Fibroblast of the aortic adventitia (primary cell): ENCODE measurements at places on chromosomes 6 and 20.
A peak's percentile ranks its signal among the peaks of the same experiment; 100 is the strongest.

- DNase-seq, result no peak
These were observed 26.8 kb upstream of the UBE2J1 start for GRCh38 chr6:89379281-89379680.

DNA sequence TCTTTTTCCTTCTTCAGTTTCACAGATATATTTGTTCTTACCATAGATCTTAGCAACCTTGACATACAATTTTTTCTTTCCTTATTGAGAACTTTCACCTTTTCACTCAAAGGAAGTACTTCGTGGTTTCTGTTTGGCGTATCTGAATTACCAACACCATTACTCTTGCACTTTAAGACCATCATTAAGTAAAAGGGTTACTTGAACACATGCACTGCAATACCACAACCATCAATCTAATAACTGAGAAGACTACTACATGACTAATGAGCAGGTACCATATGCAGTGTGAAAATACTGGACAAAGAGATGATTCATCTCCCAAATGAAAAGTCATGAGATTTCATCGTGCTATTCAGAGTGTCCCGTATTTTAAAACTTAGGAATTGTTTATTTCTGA is 21.7 kb upstream of the SENP6 start:
- DNase-seq, result no peak

DNA sequence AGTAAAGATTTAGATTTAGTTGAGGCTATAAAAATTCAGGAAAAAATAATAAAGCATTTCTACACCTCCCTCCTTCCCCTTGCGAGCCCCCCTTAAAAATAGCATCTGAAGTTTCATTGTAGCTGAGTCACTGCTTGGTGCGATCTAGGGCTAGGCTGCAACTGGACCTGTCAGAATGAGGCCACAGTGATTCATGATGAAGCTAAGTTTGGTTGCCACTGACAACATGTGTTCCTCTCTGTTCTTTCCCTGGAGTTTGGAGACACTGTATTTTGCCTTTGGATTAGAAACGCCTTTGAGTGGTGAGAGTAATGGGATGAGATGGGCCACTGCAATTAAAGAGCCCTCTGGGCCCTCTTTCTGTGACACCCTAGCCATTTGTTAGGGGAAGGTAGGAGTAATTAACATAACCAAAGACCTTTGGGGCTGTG is 334.1 kb downstream of the NRN1 start:
- DNase-seq, result peak; percentile 87

DNA sequence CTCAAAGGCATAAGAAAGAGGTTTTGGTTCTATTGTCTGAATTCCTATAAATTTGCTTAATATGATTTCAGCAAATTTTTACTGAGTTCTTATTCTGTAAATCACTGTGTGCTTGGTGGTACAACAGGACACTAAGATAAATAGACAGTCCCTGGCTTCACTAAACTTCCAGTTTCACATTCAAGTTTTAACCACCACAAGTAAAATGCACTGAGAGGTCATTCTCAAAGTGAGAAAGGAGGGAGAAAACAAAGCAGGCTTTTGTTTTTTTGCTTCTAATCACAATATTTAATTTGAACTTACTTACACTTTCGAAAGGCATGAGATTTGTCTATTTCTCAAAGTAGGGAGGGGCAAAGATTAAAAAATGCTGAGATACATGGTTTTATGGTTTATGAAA is 445.7 kb downstream of the CDC5L start:
- no peak for DNase-seq

GRCh38 chr6:150857945-150858308 is 7.6 kb upstream of the MTHFD1L start:
- DNase-seq, result no peak

- no peak for DNase-seq
These were observed 28.6 kb upstream of the MOCS1 start for GRCh38 chr6:39962831-39963230.

GRCh38 chr6:54095723-54096122 is 15.5 kb upstream of the MLIP start:
- no peak for DNase-seq

GRCh38 chr6:1526398-1527072 is 83.2 kb upstream of the FOXC1 start:
- peak; percentile 55 for DNase-seq

GRCh38 chr6:54846857-54847674 is 495 bp downstream of the FAM83B start:
- no peak for DNase-seq

DNA sequence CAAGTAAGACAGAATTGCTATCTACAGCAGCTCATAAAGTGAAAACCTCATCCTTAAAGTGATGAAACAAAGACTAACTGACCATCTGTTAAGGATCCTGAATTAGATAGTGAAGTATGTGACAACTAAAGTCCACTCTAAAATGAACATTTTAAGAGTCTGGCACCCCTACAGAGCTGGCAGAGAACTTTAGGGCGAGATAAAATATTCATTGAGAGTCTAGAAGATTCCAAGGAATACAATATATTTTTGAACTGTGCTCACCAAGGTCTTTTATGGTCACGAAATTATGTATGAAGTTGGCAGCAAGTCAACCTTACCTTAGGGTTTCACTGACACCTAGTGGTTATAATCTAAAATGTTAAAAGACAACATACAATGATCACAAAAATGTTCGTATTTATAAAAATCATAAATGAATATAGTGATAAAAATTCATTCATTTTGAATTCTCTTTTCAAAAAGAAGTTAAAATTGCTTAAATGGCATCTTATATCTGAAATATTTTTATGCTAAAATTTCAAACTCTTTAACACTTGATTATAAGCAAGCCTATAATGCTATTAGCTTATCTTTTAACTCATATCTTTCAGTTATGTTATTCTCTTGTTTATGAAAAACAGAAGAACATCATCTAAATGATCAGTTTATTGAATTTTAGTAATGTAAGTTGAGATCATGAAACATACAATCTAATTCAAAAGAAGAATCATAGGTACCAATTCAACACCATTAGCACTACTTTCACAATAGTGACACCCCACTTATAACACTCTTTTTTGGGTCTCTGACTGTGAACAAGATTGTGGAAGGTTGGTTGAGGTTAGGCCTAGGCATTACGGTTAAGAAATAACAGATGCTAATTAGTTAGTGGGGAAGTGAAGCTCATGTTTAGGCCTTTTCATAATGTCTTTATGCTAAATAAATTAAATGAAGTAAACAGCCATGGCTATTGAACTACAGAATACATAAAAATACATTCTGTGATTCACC is 27.5 kb downstream of the RSPH3 start:
- DNase-seq, result peak; percentile 83

- peak; percentile 52 for DNase-seq
These were observed 43.8 kb downstream of the POPDC3 start for GRCh38 chr6:105135907-105136430.

GRCh38 chr6:132122871-132123270 is 171.7 kb upstream of the CCN2 start:
- no peak for DNase-seq

GRCh38 chr6:6602262-6602661 is 13.7 kb downstream of the LY86 start:
- no peak for DNase-seq

- DNase-seq, result peak; percentile 15
These were observed 20.0 kb upstream of the GFOD1 start for GRCh38 chr6:13507306-13507860.

- DNase-seq, result no peak
These were observed 14.1 kb downstream of the GHRH start for GRCh38 chr20:37247547-37247946.

- DNase-seq, result no peak
These were observed 34.6 kb downstream of the FKBP1C start for GRCh38 chr6:63245909-63246308.

DNA sequence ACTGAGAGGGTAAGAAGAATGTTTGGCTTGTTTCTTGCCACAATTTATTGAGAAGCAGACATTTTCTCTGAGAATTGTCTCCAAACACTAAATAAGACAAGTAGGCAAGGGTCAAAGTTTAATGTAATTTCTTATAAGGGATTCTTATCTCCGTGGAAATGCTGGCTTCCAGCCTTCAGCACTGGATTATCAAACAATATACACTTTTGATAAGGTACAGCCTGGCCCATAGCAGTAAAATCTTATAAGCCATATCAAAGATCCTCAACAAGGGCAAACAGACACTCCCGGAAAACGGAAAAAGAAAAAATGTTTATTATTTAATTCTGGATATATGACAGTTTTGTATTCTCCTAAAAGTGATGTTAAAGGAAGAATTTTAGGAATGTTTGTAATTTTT is 18.5 kb upstream of the ZSCAN9 start:
- DNase-seq, result no peak

GRCh38 chr6:145669627-145670034 is 65.7 kb downstream of the EPM2A start:
- peak; percentile 80 for DNase-seq

- DNase-seq, result peak; percentile 75
These were observed 28.2 kb downstream of the CGA start for GRCh38 chr6:87066449-87067333.
